ENCODE measurements at places on chromosomes 11 and 22. TPM values are rescaled to one million over a fixed set of nuclear protein-coding genes. Genes with fewer than 3 reads are reported as not detected.

- DNase-seq: no peak
Observed at GRCh38 chr11:112401036-112401769, 140.5 kb upstream of the PLET1 start.

TMEM123 gene
- 258 TPM for polyA plus RNA-seq

CD3E gene
- polyA plus RNA-seq: 3.3 TPM

TMPRSS13 gene
- polyA plus RNA-seq: 9.6 TPM

- DNase-seq: no peak
Observed at GRCh38 chr11:18000760-18001159, 12.1 kb downstream of the SERGEF start.

PLXNB2 gene
- 128 TPM for polyA plus RNA-seq

DNA sequence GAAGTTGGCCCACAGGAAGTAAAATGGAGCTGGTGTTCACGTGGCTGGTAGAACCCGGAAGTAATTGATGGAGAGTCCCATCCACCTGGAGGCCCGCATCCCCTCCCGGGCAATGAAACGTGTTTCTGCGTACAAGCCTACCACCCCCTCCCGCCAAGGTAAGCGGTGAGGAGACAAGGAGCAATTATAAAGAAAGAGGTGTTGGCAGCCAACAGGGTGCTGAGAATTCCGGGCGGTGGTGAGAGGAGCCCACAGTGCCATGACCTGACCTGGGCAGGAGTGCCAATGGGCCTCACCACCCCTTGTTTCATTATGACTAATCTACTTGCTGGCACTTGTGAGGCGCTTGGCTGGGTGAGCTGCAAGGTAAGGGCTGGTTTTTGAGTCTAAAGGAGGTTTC lies 83.8 kb upstream of the BID start:
- no peak for DNase-seq

- DNase-seq: no peak
Observed at GRCh38 chr11:129724866-129725265, 90.8 kb upstream of the TMEM45B start.

DNA sequence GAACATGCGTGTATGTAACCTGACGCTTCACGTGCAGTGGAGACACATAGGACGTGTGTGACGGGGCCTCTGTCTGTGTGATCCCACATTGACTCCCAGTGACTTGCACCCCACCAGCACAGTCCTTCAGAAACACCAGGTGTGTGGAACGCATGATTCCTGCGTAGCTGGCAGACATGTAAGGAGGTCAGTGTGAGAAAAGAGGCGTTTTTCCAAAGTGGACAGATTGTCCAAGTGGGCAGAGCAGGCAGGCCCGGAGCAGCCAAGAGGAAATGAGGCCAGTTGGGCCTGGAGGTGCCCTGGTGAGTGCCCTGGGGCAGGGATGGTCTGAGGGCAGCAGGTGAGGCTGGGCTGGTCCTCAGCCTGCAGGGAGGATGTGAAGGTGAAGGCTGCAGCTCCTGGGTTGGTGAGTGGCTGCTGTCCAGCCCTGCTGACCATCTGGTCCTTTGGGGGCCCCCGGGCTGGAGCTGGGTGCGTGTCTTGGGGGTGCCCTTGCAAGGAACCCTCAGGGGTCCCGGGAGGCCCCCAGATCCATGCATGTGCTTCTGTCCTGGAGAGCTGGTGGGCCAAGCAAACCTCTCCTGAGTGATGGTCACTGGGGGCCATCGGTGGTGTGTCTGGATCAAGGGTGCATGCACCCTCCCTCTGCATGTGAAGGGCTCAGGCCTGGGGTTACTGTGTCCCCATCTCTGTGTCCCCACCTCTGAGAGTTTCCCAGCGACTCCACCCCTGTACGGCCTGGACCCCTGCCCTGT lies 26.6 kb downstream of the SHANK3 start:
- no peak for DNase-seq

CRYBB3 gene
- polyA plus RNA-seq: 0.38 TPM
